Activated CD4-positive, alpha-beta T cell treated with anti-CD3 and anti-CD28 coated beads, Interleukin-2, Interleukin-6, amounts not matched to agents 100 ng/mL and 50 ng/mL, durations not matched to agents 16 hours and 8 hours (primary cell): ENCODE measurements at places on chromosomes 16 and 17.

DNA sequence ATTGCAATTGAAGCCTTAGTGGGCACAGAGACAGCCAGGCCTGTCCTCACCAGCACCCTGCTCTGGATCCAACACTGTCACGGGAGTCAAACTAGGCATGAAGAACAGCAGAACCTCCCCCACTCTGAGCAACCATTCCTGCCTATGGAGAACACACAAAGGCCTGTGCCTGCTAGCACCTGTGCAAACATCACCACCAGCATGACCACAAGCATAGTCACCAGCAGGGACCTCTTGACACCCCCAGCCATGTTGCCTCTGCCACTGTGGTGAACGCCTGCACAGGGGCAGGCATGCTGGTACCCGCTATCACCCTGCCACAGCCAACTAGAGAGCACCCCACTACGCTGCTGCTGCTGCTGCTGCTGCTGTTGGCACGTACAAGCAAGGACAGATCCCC is 51.7 kb downstream of the CMC2 start:
- no peak for DNase-seq

GRCh38 chr17:67041941-67042899 is 2.1 kb upstream of the CACNG1 start:
- DNase-seq: no peak

- no peak for DNase-seq
Measured at GRCh38 chr17:50344731-50345365, 1.1 kb upstream of the XYLT2 start.

DNA sequence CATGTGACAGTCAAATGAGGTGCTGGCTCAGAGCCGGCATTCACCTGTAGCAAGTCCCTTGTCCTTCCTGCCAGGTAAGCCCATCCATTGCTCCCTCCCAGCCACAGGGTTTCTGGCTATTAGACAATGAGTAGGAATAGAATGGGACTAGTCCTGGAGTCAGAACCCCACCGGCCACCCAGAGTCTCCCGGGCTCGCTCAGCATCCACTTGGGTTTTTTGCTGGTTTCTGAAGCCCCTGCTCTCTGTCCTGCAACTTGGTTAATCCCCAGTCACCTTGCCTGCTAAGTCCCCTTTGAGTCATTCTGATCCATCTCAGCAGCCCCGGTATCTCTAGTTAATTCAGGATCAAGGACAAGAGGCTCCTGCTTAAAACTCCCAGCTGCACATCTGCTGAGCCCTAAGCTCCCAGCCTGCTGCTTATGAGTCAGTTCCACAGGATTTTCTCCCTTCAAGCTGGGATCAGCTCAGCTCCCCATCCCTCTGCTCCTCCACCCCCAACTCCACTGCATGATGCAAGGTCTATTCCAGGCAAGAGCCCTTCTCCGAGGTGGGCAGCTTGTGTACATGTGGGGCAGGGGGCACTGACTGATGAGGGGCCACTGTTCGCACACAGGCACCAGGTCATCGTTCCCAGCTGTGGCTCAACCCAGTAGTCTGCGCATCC is 19.9 kb upstream of the MRPS23 start:
- no peak for DNase-seq

DNA sequence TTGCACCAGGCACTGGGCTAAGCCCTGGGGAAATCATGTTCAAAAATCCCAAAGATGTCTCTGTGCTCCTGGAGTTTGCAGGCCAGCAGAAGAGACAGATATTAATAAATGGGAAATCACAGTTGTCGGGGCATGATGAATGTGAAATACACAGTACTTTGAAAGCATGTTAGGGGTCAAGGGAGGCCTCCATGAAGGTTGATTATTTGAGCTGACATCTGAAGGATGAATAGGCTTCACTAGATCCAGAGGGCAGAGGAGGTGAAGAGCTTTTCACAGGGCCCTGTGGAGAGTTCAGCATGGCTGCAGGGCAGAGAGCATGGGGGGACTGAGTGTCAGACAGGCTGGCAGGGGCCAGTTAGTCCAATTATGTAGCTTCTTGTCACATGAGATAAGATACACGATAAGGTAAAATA is 2.6 kb downstream of the ANKRD40CL start:
- DNase-seq: no peak

DNA sequence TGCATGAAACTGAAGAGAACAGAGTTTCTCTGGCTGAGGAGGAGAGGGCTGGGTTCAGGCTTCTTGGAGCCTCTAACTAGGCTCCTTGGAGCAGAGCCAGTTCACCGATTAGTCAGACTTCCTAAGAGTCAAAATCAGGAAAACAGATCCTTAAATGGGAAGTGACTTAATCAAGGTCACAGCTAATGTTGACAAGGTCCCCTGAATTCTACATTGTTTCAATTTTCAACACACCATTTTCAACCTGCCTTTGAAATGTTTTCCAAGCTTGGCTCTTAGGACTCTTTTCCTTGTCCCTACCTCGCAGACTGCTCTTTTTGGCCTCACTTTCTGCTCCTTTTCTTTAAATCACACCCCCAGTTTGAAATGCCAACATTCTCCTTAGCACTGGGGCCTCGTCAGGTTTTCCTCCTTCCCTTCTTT is 16.3 kb downstream of the MYL4 start:
- DNase-seq: no peak

DNA sequence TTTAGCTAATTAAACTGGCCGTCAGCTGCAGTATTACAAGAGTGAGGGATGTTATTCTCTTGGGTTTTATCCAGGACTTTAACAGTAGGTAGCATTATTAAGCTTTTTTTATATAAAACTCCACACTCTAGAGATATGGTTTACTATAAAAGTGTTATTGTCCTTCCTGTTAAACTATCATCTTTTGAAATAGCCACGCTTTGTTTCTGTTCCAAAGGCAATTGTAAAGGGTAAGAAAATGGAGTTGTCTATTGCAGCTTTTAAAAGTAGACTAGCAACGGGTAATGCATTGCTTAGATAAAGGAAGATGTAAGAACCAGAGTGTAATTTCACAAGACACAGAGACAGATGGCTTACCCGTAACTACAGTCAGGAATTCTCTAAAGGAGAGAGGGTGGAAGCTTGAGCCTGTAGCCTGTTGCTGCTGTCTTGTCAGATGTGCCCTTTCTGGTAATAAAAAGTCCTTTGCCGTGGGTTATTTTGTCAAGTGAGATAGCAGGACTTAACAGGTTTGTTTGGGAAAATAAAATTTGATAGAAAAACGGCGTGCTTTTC is 56.4 kb downstream of the WWOX start:
- DNase-seq: no peak

GRCh38 chr17:6069539-6070429 is at the start of gene WSCD1:
Gene WSCD1 (plus strand): TSS chr17:6070379. CDS start chr17:6080659, 10,280 bp downstream.
- DNase-seq: no peak

DNA sequence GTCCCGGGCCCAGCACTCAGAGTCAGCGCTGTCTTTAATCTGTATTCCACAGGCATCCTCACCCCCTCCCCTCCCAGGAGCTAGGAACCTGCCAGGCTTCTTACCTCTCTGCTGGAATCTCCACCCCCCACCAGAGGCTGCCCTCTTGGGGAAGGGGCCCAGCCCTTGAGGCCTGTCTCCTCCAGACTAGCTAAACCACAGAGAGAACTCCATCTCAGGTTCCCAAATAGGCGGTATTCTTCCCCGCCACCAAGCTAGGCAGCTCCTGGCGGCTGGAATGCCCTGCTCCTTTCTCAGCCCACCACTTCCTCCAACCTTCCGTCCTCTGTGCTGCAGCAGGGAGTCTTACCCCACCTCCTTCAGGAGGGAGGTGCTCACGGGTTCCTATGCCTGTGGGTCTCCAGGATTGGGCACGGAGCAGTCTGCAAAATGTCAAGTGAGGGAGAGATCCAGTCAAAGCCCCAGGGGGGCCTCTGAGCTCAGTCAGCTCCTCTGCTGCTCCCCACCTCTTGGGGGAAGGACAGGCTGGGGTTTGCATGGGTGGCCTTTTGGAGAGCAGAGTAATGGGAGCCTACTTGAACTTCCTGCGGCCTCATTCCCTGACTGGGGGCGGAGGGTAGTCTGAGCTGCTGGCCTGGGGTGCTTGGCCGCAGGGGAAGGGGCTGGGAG is 55.7 kb downstream of the SREBF1 start:
- DNase-seq: no peak

GRCh38 chr17:2749784-2750181 is 331 bp upstream of the CCDC92B start:
- peak; percentile 75 for DNase-seq

DNA sequence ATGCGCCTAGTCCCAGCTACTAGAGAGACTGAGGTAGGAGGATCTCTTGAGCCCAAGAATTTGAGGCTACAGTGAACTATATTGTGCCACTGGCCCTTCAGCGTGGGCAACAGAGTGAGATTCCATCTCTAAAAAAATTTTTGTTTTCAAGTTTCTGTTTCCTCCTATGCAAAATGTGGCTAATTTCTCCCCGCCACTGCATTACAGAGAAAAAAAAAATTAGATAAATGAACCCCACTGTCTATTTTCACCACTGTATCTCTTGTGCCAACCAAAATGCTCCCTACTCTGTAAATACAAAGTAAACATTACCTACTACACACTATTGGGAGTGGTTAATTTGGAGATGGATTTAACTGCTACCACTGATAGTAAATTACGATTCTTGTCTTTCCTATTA is 2.0 kb downstream of the MARF1 start:
- no peak for DNase-seq

GRCh38 chr16:84715854-84716253 is 16.1 kb downstream of the USP10 start:
- DNase-seq: no peak

DNA sequence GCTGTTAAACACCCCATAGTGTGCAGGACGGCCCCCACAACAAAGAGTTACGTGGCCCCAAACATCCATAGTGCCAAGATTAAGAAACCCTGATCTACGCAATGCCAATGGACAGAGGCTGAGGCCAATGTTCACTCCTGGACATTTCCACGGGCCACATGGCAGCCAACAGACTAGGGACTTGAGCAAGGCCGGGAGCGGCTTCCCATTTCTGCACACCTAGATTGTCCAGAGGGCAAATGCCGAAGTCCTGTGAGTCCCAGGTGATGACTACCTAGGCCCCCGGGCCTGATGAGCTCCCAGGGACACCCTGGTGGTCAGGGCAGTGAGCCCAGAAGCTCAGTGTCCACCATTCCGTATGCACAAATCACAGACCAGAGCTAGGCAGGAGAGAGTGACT is 95.5 kb downstream of the AMFR start:
- DNase-seq: no peak
